ENCODE measurements at places on chromosomes 2 and 18.

DNA sequence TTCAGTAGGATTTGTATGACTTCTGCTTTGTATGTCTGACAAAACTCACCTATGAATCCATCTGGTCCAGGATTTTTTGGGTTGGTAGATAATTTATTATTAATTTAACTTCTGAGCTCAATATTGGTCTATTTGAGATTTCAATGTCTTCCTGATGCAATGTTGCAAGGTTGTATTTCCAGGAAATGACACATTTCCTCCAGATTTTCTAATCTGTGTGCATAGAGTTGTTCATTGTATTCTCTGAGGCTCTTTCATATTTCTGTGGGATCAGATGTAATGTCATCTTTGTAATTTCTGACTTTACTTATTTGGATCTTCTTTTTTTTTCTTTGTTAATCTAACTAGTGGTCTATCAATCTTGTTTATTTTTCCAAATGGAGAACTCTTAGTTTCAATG, 584.7 kb upstream of the SETBP1 start:
- DNase-seq: no peak

GRCh38 chr18:73683409-73684238, 464.0 kb downstream of the FBXO15 start:
- DNase-seq: no peak

- peak; percentile 65 for DNase-seq
These were observed 25.0 kb upstream of the SPP2 start for GRCh38 chr2:234025466-234025865.

GRCh38 chr2:149902081-149902480, 314.5 kb upstream of the MMADHC start:
- peak; percentile 6 for DNase-seq

GRCh38 chr18:38427736-38428135, 862.1 kb upstream of the CELF4 start:
- DNase-seq: no peak

DNA sequence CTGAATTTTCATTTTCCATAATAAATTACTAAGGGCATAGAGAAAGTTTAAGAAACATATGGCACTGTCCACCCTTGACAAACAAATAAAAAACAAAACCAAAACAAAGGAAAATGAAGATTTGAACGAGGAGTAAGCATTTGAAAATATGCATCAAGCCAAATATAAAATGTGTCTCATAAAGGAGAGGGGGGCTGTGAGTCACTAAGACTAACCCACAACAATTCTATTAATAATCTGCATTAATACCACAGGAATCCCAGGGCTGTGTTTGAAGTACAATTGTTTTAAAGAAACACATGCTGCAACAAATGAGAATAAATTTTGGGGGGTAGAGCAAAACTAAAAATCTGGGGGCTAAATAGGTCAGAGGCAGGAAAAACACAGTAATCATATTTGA, 53.8 kb upstream of the STK17B start:
- DNase-seq: no peak

DNA sequence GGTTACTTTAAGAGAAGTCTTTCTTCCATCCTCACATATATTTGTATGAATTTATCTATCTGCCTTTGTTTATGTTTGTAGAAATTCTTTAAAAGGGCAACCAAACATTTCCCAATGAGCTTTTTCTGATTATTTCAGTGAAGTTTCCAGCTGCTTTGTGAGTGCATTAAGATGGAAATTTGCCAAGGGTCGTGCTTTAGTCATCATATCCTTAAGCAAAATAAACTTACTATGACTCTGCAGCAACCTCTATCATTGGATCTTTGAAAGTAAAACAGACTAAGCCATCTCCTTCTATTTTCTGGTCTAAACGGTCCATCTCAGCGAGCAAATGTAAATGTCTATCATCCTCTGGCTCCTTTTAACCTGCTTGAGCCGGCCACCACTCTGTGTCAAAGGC, 489.3 kb downstream of the SOX11 start:
- no peak for DNase-seq

GRCh38 chr2:26424221-26424620, 22.5 kb downstream of the DRC1 start:
- DNase-seq: no peak

DNA sequence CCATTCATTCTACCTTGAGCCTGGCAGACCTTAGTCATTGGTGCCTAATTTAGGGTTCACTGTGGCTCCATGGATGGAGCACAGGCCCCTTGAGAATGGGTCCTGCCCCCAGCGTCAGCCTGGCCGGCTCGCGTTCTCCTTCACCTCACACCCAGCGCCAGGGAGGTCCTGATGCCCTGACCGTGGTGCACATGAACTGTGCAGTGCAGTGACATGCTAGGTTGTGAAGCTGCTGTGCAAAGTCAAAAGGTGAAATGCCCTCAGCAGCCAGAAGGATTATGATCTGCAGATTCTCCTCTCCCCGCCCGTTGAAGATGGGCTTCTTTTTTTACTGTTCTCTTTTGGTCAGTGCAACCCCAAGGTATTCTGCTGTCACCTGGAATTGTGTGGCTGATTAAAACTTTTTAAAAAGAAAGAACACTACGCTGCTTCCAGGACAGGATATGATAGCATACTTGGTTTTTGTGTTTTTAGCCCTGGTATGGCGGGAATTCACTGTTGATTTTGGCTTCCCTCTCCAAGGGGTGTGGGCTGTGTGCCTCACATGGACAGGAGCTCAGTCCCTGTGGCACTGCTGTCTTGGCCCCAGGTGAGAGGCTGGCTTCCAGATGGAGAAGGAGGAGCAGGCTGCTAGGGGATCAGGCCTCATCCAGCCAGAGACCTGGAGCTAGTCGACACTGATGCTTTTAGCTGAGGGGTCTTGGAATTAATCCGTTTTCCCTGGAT, 49.4 kb upstream of the MCFD2 start:
- DNase-seq: no peak

DNA sequence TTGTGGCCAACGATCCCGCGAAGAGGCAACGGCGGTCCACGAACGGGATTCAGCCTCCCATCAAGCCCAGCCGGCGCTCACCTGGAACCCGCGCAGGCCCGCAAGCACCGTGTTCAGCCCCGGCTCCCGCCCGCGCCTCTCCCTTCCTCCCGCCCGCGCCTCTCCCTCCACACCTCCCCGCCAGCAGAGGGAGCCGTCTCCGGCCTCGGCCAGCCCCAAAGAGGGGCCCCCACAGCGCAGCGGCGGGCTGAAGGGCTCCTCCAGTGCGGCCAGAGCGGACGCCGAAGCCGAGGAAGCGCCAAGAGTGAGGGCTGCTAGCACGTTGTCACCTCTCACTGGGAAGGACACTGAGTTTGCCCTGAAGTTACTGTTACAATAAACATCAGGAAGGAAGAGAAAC, 55.3 kb upstream of the LAPTM4A start:
- no peak for DNase-seq

GRCh38 chr2:68396093-68396492, 31.0 kb downstream of the PLEK start:
- DNase-seq: no peak

DNA sequence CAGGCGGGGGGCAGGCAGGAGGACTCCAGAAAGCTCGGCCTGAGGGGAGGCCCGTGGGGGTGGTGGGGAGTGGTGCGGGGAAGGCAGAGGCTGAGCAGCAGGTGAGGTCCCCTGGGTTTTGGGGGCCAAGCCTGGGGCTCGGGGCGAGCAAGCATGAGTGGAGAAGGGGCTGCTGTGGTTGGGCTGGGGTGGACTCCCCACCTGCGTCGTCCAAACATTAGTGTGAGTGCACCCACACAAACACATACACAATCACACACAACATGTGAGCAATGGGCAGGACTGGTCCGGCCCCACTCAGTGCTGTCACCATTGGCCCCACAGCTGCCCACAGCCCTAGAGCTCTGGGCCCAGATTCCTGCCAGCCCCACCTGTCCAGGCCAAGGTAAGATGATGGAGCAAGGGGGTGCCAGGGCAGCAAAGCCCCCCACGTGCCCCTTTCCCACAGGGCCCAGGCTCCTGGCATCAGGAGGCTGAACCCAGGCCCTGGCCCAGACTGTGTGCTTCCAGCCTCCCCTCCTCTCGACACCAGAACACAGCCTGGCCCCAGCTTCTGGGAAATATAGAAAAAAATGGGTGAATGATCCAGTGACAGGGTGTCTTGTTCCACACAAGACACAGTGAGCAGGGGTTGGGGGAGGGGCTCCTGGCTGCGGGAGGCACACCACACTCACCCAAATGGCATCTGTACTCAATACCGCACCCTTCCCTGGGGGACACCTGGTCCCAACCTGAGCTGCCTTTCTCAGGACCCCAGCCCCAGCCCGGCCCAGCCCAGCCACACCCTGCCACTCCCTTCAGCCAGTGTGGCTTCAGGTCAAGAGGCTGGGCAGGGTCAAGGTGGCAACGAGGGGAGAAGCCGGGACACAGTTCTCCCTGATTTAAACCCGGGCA, 463 bp upstream of the ALPP start:
- no peak for DNase-seq

GRCh38 chr2:152062125-152063091, 36.4 kb downstream of the CACNB4 start:
- DNase-seq: no peak

DNA sequence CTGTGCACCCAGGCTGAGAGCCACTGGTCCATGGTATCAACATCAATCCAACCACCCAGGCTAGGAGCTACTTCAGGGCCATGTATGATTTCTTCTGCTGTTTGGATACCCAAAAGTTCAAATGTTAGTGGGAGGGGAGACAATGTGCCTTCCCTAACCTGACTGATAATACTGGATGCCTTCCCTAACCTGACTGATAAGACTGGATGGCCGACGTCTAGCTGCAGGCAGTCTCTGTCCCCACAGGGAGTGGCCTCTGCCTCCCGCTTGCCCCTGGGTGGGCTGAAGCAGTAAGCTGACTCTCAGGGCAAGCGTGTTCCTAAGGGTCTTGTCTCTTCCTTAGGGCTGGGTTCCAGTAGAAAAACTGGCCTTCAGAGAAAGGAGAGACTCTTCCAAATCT, 65.8 kb downstream of the ZAP70 start:
- DNase-seq: no peak

DNA sequence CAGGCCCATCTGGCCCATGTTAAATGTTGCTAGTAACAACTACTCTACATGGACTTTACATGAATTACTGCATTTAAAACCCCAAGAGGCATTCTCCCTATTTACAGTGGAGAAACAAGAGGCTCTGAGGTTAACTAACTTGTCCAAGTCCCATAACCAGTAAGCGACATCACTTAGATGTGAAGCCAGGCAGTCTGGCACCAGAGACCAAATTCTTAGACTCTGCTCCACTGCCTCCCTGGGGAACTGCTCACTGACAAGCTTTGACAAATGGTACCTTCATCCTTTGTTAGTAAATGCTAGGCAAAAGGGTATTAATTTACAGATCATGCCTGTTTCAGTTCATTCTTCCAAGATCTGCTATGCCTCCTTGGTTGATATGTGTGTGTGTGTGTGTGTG, 124.8 kb downstream of the AFF3 start:
- DNase-seq: no peak

GRCh38 chr2:46202453-46202852, 94.8 kb upstream of the EPAS1 start:
- no peak for DNase-seq

Measured in MV-4-11 (cell line).